NB4 (cell line): ENCODE measurements at places on chromosomes 12 and 14.

- DNase-seq = no peak
Measured at GRCh38 chr14:102540315-102541028, 30.9 kb upstream of the ANKRD9 start.

GRCh38 chr12:116455540-116456329 lies 103.4 kb upstream of the MAP1LC3B2 start:
- DNase-seq = peak; percentile 32

DNA sequence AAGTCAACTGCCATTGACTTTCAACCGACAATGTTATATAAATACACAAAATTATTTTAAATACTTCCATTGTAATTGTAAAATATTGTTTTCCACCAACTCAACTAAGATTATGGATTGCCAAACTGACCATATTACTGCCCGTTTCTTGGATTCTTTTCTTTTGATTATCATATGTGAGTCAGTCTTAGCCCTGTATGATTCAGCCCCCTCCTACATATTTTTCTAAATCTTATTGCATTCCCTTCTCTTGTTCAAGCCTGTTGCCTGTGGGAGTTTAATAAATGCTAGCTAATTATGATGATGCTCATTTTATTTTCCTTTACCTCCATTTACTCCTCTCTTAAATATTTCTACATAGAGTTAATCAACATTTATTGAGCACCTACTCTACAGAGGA lies 6.8 kb downstream of the RASSF9 start:
- DNase-seq = no peak

DNA sequence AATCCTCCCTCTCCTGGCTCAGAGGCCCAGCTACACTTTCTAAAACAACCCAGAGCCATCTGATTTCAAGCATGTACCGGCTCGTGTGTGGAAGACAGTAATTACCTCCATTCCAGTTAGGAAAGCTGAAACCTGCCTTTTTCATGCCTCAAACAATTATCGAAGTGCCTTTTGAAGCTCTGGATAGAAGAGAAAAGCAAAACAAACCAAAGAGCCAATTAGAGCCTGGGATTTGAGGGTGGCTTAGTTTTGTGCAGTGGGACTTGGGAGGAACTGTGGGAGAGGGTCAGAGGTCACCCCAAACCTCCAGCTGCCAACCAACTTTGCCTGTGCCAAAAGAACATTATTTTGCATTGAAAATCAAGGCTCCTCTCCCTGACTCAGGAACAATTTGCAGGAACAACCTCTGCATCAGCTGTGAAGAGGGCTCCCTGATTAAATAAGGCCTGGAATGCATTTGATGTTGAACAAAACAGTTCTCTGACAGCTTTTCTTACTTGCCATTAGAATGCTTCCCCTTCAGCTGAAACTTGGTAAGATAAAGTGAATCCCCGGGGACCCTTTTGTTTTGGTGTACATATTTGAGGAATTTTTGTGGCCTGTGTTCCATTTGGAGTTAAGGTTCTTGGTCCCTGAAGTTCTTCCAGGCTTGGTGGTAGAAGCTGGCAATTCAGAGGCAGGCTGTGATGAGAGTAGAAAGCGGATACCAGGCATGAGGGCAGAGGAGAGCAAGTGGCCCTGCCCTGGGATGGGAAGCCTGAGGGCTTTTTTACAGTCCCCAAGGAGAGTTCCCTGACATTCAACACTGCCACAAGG lies 270.1 kb downstream of the ZFP36L1 start:
- no peak for DNase-seq

DNA sequence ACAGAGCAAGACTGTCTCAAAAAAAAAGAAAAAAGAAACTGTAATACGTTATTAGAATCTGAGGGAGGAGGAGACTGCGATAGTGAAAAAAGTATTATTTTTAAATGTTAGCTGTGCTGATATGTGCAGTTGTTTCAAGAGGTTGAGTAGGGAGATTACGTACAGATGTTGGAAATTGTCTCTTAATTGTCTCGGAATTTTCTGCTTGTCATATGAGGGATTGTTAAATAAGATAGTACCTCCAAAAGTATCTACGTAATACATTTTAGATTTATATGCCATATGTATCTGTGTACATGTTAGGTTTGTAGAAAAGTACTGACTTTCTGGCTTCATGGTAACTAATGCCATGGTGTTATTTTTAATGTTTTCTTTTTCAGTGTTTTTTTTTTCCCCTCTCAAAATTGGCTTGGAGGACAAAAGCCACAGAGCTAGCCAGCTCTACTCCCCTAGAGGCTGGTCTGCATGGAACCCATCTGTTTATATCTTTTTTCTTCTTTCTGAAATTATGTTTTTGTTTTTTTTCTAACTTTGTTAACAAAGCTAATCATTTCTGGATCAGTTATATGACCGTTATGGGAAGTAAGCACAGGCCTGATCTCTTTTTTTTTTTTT lies 3.4 kb downstream of the RIMKLB start:
- DNase-seq = no peak

- no peak for DNase-seq
Measured at GRCh38 chr12:116246490-116247179, 30.9 kb downstream of the MED13L start.

DNA sequence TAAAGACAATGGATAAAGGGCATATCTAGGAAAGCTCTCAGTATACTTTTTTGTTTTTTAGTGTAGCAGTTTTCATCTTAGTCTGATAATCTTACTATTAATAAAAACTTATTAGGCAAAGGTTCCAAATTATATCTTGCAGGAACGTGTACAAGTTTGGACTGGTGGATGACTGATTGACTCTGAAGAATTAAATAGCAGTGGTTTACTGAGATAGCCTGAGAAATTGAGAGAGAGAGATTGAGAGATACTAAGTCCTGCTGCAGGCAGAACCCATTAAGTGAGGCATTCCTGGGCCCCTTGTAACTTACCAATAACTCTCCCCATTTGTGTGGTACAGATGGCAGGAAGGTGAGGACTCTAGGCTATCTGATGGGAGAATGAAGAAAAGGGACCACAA lies 80.2 kb upstream of the SLC38A2 start:
- no peak for DNase-seq

- DNase-seq = no peak
Measured at GRCh38 chr14:22841769-22842168, 5.4 kb downstream of the MMP14 start.

DNA sequence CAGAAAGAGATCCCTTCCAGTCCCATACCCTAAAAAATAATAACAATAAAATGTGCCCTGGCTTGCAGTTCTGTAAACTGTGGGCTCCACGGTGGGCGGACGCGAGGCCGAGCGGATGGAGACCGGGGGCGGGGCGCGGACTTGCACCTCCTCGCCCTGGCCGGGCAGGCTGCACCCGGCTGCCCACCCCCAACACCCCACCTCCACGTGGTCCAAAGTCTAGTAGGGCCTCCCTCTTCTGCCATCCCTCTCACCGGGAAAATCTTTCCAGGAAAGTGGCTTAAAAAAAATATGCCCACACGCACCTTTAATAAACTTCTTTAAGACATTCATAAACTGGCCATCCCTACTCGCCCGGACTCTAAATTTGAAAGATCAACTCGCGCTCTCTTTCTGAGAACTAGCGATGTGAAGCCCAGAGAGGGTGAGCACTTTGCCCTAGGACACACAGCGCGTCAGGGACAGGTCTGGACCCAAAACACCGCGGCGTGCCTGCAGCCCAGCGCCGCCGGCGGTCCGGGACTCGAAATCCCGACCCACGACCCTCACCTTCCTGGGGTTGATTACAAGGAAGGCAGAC lies 1.9 kb upstream of the BCL11B start:
- DNase-seq = peak; percentile 55

DNA sequence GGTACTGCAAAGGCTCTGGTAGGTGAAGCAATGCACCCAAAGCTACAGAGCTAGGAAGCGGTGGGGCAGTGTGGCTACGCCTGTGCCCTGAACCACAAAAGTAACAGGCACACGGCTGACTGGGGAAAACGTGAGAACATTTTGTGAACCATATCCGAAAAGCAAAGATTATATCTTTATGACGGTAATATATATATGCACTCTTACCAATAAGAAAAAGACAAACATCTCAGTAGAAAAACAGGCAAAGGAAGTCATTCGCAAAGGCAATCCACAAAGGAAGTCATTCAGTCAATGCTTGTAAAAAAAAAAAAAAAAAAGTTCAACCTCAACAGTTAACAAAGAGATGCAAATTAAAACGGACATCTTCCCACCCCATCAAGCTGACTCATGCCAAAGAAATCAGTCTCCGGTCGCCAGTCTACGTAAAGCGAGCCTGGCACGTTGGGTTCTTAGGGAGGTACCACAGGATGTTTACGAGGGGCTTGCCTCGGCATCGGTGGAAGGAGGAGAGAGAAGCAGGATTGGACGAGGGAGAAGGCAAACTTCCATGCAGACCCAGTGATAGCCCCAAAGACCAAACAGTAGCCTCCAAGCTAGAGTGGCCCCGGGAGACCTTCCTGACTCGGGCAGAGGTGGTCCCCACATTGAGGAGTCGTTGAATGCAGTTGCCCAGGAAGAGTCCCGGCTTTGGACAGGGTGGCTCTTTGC lies 39.4 kb upstream of the PPP2R5C start:
- DNase-seq = peak; percentile 89

DNA sequence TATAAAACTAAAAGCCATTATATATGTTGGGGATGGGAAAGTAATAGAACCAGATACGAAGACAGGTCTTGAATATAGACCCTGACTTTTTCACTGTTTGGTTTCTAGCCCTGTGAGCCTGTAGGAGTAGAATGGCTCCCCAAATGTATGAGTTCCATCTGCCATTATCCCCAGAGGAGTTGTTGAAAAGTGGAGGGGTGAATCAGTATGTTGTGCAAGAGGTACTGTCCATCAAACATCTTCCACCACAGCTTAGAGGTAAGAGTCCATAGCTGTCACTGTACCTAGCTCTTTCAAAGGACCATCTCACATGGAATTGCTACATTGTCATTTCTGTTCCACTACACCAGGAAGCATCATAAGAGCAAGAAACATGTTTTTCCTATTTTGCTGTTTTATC lies 1.1 kb downstream of the NCAPD2 start:
- peak; percentile 73 for DNase-seq

DNA sequence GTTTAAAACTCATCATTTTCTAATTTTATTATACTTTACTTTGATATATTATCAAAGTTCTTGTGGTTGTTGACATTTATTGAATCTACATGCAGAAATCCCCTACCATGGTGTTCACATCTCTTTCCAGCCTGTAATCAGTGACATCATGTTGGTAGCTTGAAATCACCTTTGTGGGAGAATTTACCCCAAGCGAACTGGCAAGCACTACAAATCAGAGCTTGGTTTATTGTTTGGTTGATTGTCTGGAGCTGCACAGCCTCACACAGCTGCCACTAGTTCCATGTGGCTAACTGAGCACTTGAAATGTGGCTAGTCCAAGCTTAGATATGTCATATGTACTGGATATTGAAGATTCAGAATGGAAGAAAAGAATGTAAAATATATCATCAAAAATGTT lies 15.4 kb upstream of the KRT5 start:
- DNase-seq = no peak

DNA sequence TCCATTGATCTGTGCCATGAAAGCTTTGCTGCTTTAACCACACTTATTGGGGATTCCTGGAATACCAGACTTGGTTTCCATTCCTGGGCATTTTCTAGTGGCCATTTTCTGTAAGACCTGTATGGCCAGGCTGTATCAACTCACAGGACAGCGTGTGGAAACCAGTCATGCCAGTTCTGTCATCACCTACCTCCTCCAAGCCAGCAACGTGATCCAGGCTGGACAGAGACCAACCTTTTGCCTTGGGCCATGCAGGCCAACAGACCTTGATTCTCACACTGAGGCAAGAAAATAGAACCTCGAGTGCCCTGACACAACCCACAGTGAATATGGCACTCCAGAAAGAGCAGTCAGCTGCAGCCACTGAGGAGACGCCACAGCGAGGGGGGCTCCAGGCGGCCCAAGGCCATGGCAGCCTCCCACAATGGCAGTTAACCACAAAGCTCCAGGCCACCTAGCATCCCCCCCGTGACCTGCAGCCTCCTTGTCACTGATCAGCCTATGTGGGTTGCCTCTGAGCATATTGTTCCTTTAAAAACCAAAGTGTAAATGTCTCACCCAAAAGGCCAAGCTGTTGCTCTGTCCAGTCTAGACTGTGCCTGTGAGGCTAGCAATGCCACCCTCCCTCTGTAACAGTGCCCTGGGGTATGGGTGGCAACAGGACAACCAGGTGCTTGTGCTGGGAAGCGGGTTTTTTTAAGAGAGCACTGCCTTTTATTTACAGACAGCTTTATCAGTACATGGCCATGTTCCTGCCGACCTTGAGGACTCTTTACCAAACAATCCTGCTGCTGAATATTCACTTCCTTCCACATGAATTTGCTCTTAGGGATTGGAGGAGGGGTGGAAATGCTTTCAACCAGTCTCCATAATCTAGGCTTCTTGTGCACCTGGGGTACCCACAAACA lies 168.7 kb upstream of the HIF1A start:
- peak; percentile 14 for DNase-seq

- peak; percentile 48 for DNase-seq
Measured at GRCh38 chr14:43894534-43894933, 612.5 kb downstream of the FSCB start.

DNA sequence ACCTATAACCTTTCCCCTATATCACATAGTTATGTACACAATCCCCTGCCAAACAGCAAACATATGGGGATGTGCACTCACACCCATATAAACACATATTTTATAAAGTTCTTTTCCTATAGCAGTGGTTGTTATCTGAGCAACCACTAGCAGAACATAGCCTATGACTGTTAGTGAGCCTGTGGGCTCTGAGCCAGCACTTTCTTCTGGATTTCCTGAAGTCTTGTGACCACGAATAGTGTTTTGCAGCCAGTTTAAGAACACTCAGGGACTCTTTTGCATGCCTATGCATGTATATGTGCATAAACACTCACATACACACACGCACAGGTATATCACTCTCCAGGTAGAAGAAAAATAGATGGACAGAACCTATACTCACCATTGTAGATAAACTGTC lies 17.1 kb downstream of the TESPA1 start:
- DNase-seq = no peak

- DNase-seq = peak; percentile 10
Measured at GRCh38 chr14:56378475-56378877, 201.1 kb upstream of the TMEM260 start.

DNA sequence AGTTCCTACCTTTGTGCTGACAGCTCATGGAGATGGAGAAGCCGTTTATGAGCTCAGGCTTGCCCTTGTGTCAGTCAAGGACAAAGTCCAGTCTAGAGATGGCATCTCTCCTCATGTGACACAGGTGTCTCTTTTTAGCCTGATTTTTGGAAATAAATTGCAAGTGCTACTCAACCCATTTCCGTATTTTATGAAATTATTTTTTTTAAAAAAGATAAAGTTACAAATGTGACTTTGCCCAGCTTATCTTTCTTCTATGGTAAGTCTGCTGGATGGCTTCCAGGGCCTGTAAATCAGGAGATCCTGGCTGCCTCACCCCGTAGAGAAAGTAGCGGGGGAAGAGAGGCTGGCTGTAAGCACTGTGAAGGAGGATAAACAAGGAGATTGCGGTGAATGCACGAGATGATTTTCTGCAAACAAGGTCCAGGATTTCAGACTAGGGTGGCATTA lies 169.7 kb downstream of the MYRFL start:
- DNase-seq = no peak

DNA sequence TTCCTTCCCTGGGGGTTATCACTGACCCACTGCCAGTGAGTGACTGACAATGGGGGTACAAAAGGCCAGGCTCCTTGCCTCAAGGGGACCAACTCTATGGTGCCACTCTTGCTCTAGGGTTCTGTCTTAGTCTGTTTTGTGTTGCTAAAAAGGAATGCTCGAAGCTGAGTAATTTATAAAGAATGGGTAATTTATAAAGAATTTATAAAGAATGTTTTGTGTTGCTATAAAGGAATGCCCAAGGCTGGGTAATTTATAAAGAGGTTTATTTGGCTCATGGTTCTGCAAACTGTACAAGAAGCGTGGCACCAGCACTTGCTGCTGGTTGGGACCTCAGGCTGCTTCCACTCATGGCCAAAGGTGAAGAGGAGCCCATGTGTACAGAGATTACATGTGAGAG lies 15.8 kb upstream of the RASSF8 start:
- no peak for DNase-seq
